ENCODE measurements at places on chromosomes 2 and 18. TPM values are rescaled to one million over a fixed set of nuclear protein-coding genes. Genes with fewer than 3 reads are reported as not detected.

CMPK2 gene
- total RNA-seq = 15.4 TPM

CXCR4 gene
- total RNA-seq = 9.5 TPM

TEKT4 gene
- 11.5 TPM for total RNA-seq

- no peak for DNase-seq
Observed at GRCh38 chr2:186319105-186319504, 167.0 kb upstream of the ZC3H15 start.
